ENCODE measurements at places on chromosomes 2 and 18.

GRCh38 chr2:156182132-156182531, 150.4 kb downstream of the NR4A2 start:
- DNase-seq, result no peak

- DNase-seq, result peak; percentile 48
Measured at GRCh38 chr18:3162181-3162580, 57.6 kb downstream of the MYOM1 start.

DNA sequence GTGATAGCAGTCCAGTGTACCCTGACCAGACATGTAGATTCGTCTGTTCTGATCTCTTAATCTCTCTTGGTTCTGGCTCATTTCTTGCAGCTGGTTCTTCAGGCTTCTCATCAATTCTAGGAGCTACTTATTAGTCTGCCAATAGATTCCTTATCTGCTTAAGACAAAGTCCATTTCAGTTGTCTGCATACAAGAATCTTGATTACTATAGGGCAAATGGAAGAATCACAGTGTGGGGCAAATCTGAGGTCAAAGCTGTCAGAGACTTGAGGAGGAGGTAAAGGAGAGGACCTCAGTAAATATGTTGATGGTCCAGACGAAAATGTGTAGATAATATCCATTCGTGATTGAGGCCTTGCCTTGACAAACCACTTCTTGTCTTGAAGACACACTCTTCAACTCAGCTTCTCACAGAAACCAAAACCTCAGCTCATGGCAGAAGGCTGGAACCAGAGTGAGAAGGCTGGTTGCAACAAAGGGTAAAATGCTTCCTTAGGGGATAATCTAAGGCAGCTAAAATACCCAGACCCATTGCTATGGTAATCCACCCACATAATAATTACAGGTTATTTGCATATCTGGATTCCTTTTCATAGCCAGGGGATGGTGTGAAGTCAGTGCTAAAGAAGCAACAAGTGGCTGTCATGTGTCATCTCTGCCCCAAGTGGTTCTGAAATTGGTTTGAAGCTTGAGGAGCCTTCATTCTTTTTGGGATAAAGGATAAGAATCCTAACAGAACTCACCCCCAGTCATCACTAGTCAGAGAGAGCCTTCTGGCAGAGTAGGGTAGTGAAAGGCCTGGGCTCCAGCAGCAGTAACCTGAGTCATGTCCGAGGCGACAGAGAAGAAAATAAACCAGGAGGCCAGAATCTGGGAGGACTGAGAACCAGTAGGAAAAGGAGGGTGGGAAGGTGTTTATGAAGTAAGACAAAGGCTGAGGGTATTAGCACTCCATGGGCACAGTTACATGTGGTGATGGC, 29.2 kb upstream of the PELI1 start:
- peak; percentile 46 for DNase-seq

GRCh38 chr2:27322766-27323595, at the start of gene MPV17:
TSS of gene MPV17 (minus strand) at chr2:27323097. CDS start at chr2:27322517, 580 bp downstream.
- peak; percentile 89 for DNase-seq

GRCh38 chr2:18131761-18132160, 253.3 kb downstream of the KCNS3 start:
- DNase-seq, result no peak

DNA sequence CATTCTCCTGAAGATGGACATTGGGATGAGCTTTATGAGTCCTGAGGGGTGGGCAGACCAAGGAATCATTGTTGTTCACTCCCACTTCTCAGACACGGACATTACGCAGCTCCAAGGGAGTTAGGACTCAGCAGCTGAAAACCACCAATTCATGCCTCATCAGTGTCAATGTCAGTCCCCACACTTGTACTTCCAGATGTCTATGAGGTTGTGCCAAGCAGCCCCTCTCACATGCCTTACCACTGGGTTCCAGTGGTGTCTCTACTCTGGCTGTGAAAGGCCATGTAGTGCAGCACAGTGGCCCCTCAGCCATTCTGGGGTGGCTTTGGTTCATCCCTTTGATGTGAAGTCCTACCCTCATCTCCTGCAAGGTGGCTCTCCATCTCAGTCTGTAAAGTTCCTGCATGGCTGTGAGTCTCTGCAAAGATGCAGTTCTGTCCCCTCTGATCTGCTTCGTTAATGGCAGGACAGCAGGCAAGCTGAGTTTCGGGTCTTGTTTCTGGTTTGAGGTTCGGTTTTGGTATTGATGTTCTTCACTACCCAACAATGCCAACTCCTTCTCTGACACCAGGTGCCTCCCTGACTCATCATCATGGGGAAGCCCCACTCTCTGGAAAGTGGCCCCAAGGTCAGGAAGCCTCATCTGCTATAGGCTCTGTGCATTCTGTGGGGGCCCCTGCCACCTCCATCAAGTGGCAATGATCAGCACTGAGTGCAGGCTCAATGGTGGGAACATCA, 14.0 kb upstream of the COL6A3 start:
- no peak for DNase-seq
